ENCODE measurements at places on chromosomes 11 and 22.

- no peak for DNase-seq
These were observed 30.9 kb downstream of the EIF3F start for GRCh38 chr11:8017894-8018483.

DNA sequence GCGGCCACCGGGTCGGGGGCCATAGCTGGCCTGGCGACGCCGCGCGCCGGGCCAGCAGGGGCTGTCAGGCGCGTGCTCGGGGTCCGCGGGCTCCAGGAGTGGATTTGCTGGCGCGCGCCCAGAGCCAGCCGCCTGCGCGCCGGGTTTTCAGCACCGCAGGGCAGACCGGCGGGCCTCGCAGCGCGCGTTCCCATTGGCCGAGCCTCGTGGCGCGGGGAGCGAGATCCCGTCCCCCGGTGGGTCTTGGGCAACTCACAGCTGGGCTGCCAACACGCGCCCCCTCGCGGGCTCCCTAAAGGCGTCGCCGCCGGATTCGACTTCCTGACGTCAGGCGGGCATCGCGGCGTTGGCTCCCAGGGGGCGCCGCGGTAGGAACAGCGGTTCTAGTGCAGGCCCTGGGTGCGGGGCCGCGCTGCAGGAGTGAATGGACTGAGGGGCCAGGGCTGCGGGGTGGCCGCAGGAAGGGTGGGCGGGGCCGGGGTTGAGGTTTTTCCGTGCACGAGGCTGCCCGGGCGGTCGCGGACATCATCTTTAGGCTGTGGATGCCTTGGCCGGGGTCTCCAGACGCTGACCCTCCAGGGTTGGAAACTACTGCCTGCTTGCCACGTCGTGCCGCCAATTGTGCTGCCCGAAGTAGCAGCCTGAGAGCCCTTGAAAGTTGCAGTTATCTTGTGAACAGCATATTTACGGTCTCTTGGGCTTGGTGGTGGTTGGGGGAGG lies at the start of gene FADS1:
TSS of gene FADS1 (minus strand) at position 268 of the 720 bp plus-strand sequence. CDS start at position 194, 74 bp downstream.
- DNase-seq = peak; percentile 90

GRCh38 chr11:65211293-65212105 lies 29.8 kb downstream of the CAPN1 start:
- no peak for DNase-seq

GRCh38 chr11:68890490-68891231 lies 13.0 kb downstream of the MRPL21 start:
- DNase-seq = no peak

- no peak for DNase-seq
These were observed 1.4 kb downstream of the FAM111A start for GRCh38 chr11:59144096-59144495.

DNA sequence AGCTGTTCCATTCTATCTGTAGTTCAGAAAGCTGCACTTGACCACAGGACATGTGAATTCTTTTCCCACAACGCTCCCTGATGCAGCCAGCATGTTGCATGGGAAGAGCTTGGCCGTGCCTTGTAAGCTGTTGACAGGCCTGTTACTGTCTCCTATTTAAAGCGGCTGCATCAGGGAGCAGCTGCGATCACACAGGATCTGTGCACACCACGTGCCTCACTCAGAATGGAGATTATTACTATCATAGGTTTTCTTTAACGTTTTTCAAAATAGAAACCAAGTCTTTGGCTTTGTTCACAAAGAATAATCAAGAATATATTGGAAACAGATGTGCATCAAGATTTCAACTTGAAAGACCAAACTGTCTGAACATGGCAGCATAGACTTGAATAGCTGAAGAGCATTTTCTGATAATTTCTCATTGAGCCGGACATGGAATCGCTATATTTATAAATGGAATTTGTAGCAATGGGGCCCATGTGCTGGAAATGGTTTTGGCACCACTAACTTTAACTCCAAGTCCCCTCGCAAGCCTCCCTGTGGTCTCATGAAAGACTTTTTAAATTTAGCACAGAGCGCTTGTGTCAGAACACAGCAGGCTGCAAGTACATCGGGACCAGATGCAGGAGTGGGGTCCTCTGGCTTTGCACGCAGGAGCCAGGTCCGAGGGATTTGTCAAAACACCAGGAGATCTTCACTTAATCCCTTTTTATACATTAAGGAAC lies 40.8 kb upstream of the MYO18B start:
- no peak for DNase-seq

DNA sequence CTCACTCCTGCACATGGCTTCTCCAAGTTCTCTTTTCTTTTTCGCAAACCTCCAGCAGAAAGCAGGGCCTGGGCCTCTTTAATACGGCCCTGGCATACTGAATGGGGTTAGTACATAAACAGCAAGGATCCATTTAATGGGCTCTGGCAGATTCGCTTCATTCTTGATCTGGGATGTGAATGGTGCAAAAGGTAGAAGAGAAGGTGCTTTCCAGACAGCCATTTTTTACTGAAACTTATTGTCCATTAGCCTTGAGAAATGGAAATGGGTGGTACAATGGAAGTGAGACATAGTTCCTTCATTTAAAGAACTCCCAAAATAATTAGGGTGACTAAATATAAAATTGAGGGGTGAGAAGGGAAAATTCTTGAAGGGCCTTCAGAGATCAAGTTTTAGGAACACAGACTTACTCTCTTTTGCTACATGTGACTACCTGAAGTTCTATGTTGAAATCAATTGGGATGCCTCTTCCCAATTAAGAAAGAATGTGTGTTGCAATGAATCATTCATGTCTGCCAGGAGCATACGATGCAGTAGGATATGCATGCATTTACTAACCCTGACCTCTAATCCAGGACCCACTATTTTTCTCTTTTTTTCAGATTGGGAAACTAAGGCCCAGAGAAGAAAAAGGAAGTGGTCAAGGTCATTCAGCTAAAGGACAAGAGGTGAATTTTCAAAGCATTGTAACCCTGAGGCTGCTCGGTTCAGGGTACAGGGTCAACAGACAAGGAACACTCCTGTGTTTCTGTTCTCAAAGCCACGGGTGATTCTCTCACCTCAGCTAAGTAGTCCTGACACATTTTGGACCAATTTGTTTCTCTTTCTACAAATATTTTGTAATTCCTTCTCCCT lies 144.1 kb downstream of the BBOX1 start:
- DNase-seq = no peak

GRCh38 chr11:124078591-124078990 lies 36.7 kb upstream of the VWA5A start:
- DNase-seq = no peak

DNA sequence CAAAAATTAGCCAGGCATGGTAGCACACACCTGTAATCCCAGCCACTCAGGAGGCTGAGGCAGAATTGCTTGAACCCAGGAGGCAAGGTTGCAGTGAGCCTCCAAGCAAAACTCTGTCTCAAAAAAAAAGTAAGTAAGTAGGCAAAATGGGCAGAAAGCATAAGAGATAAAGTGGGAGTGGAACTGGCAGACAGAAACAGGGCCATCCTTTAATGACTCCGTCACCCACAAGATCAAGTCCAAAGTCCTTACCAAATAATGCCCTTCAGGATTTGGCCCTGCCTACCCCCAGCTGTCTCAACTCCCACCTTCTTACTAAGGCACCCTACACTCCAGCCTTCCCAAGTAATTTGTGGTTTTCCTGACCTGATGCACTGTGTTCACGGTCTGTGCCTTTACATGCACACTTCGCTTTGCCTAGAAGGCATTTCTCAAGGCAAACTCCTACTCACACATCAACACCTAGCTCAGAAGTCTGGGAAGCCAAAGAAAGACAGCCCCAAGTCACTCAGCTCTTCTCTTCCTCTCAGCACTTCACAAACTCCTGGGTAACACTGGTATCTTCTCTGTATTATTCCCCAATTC lies 6.1 kb downstream of the MAPK1 start:
- DNase-seq = no peak

- no peak for DNase-seq
These were observed 418.8 kb upstream of the LUZP2 start for GRCh38 chr11:24078018-24078417.

GRCh38 chr11:45576461-45577215 lies 88.8 kb downstream of the CHST1 start:
- DNase-seq = no peak

- DNase-seq = no peak
These were observed at the start of gene OR56A5 for GRCh38 chr11:5968394-5968793. Gene OR56A5, minus strand, starts transcription at chr11:5968494. Its CDS starts 0 bp downstream, at chr11:5968494.

DNA sequence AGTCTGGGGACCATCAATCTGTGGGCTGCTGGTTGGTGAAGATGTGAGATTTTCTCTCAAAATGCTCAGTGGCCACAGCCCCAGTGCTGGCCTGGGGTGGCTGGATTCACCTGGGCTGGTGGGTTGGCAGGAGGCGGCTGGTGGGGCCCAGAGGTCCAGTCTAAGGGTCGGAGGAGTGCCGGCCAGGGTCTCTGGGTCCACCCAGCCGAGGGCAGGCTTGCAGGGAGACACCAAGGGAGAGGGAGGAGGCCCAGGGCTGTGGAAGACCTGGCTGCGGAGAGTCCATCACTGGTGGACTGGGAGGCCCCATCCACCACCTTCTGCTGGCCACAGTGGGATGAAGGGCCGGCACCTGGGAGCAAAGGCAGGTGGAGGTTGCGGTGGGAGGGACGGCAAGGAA lies 582 bp upstream of the SHANK3 start:
- no peak for DNase-seq

GRCh38 chr11:109680127-109680526 lies 258.1 kb downstream of the C11orf87 start:
- no peak for DNase-seq

- DNase-seq = no peak
These were observed 132.1 kb upstream of the PAX6 start for GRCh38 chr11:31943056-31943780.

DNA sequence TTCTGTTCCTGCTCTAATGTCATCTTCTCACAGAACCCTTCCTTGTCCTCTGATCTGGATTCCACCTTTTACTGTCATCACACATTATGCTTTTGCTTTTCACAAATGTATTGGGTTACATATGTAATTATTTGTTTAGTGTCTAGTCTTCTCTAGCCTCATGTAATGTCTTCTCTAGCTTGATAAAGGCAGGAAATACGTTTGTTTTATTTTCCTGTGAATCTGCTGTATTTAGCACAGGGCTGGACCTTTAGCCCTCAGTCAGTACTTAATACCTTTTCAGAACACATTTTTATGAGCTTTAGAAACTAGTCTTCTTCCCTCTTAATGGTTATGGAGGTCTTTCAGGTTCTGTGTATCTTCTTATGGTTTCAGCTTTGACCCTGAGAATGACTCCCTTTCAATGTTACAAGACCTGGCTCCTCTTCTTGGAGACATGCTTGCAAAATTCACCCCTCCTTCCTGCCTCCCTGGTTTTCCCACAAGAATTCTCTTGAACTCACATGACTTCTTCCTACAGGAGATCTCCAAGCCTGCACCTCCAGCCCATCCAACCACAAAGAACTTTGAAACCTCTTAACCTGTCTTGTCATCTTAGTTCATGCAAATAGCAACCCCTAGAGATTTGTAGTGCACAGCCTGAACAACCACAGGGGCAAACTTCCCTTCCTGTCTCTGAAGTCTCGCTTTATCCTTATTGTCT lies 132.7 kb upstream of the DDI1 start:
- no peak for DNase-seq

- no peak for DNase-seq
These were observed 278.2 kb upstream of the CHORDC1 start for GRCh38 chr11:90500922-90501568.

GRCh38 chr11:36824349-36824748 lies 226.3 kb upstream of the RAG2 start:
- DNase-seq = no peak

GRCh38 chr11:45860348-45860747 lies 13.1 kb downstream of the CRY2 start:
- DNase-seq = no peak

- DNase-seq = no peak
These were observed 151.7 kb downstream of the SWAP70 start for GRCh38 chr11:9815486-9816136.

DNA sequence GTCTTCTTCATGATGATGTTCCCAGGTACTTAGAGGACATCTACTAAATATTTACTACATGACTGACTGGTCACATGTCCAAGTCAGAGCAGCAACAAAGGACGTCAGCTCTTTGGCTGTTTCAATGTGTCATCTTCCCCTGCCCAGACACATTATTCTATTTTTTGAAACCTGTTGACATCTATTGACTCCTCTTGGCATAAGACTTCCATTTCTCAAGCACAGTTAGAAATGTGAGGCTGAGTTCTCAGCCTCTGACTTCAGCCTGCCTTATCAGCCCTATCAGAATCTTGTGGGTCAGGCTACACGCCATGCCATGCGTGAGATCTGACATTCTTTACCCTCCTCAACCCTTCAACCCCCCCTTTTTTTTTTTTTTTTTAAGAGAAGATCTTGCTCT lies 63.8 kb downstream of the SC5D start:
- no peak for DNase-seq

GRCh38 chr11:130023204-130023603 lies 20.6 kb upstream of the PRDM10 start:
- no peak for DNase-seq

GRCh38 chr11:2801711-2802388 lies 83.7 kb downstream of the CDKN1C start:
- DNase-seq = no peak

DNA sequence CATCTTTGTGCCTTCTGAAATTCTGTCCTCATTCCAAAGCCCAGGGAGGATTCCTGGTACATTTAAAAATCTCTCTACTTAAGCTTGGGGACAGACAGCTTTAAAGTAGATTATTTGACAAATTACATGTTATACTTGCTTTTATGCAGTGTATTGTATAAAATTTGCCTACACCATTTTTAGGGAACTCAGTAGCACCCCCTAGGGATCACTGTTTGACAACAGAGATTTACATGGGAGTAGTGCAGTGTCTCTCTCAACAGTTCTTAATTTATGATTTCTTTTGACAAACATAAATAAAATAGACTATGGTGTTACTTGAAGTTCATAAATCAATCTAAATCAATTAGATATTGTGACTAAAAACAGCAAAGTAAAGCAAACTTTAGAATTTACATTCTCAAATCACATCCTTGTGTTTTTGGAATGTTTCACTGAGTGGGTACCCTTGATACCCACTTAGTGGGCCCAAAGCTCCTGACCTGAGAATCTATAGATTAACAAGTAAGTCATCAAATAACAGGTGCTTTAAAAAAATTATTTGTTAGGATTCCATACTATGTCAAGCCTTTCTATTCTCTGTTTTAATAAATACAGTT lies 428.8 kb downstream of the DYNC2H1 start:
- DNase-seq = no peak

GRCh38 chr11:71418643-71419042 lies 29.6 kb downstream of the DHCR7 start:
- peak; percentile 30 for DNase-seq
